ENCODE measurements at places on chromosomes 3 and 15. TPM values are rescaled to one million over a fixed set of nuclear protein-coding genes. Genes with fewer than 3 reads are reported as not detected.

- no peak for DNase-seq
These were observed 58.9 kb downstream of the ZNF621 start for GRCh38 chr3:40583691-40584090.

DNA sequence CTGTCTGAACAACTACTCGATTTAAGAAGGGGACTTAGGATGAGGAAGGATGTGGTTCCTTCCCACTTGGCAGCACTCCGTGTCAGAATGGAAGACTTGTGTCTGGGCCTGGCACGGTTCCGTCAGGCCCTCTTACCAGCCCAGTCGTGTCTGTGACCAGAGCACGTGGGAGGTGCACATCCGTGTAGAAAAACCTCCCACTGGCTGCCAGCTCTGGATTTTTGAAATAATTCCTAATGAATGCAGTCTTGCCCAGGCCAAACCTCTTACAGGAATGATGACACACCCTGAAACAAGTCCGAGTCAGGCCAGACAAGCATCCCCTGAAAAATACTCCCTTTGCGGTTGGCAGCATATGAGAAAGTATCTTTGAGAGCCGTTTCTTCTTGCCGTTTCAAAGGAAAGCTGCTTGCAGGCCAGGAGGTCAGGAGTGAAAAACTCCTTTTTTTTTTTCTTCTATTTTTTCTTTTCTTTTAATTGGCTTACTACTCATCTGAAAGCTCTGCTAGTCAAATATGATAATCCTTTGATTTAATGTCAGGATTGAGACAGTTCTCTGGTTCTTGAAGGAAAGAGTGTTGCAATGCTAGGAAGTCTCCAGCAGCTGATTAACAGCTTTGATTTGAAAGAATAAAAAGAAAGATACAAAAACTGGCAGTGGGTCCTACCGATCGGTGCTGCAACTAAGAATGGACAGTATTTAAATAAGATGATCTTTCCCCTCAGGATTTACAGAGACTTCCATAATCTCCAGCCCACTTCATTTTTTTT lies 19.8 kb downstream of the IL1RAP start:
- DNase-seq: peak; percentile 90

- no peak for DNase-seq
These were observed 5.1 kb downstream of the SLC51B start for GRCh38 chr15:65050270-65050669.

GRCh38 chr15:78006567-78007205 lies 70.8 kb downstream of the TBC1D2B start:
- peak; percentile 59 for DNase-seq

GRCh38 chr15:69854001-69854400 lies 243.7 kb downstream of the TLE3 start:
- peak; percentile 35 for DNase-seq

DNA sequence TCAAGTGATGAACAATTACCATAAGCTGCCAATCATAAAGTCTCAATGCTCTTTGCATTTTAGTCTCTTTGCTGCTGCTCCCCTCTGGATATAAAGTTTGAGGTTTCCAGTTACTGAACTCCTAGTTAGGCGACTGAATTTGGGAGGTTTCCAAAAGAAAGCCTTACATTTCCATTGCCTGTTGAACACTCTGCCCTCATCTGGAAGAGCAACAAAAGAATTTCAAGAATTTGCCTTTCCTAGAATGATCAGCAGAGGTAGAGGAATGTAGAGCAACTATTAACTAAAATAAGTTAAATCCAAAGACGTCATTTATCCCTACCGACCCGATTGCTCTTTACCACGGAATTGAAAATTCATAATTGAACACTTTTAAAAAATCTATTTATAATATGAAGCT lies 53.4 kb upstream of the PRICKLE2 start:
- DNase-seq: no peak

DNA sequence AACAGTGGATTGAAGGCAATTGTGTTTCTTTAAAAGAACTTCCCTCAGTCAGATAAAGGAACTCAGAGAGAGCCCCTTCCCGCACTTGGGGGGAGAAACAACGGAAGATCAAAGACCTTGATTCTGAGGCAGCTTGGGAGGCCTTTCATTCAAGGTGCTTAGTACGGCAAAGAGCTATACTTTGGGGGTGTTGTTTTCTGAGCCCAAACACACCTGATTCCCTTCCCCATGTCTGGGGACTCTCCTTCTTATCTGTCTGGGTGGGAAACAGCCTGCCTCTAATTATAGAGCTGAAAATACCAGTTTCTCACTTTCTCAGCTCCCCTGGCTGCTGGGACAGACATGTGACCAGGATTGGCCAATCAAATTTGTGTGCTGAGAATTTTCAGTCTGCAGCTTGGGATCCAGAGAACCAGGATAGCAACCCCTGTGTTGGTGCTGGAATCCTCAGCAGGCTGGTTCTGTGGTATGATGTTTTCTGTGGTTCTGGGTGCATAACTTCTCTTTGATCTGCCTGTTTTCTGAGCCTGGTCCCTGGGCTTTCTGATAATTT lies 19.4 kb upstream of the IQCF6 start:
- no peak for DNase-seq

DNA sequence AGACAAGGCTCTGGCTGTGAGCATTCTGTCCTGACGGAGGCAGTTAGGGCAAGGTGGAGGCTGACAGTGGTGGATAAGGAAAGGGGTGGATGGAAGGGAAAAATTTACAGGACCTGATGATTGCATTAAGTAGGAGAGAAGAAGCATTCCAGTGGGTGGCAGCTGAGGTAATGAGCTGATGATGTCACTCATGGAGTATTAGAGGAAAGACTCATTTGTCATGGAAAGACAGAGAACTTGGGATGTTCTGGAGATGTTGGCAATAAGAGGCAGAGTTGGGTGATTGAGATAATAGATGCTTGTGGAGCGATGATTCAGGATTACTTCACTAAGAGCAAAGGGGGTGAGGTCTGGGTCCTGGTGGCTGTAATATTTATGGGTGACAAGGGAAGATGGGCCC lies 63.6 kb upstream of the SCN5A start:
- DNase-seq: no peak

- no peak for DNase-seq
These were observed 48.5 kb upstream of the TSPAN3 start for GRCh38 chr15:77119446-77119845.

GRCh38 chr3:82475306-82475705 lies 713.9 kb upstream of the GBE1 start:
- no peak for DNase-seq

- peak; percentile 6 for DNase-seq
These were observed 17.4 kb downstream of the PARP14 start for GRCh38 chr3:122697952-122698620.

DNA sequence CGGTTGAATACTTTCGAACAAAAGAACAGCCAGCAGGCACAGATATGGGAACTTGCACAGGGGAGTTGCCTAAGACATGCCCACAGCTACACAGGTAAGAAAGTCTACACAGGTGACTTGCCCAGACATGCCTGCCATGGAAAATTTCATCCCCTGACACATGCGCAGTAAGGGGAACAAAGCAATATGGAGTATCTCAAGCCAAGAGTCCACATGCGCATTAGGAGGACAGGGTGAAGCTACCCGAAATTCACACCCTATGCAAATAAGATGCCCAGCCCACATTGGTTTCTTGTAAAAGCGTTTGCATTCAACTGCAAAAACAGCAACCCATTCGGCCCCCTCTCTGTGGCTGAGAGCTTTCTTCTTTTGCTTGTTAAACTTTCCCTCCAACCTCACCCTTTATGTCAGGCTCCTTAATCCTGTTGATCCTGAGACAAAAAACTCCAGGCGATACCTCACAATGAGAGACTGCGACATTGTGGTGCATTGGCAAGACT lies 49.3 kb upstream of the TRPM1 start:
- DNase-seq: no peak

DNA sequence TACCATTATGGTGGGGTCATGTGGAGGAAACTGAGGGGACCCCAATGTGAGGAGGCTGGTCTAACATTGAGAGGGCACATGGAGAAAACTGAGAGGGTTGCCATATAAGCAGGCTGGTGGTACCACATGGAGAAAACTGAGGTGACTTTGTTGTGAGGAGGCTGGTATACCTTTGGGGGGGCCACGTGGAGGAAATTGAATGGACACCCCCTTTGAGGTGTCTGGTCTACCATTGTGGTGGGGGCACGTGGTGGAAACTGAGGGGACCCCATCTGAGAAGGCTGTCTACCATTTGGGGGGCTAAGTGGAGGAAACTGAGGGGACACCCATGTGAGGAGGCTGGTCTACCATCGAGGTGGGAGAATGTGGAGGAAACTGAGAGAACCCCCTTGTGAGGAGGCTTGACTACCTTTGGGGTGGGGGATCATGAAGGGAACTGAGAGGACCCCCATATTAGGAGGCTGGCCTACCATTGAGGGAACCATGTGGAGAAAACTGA lies 163.8 kb downstream of the FBLN2 start:
- DNase-seq: no peak

DNA sequence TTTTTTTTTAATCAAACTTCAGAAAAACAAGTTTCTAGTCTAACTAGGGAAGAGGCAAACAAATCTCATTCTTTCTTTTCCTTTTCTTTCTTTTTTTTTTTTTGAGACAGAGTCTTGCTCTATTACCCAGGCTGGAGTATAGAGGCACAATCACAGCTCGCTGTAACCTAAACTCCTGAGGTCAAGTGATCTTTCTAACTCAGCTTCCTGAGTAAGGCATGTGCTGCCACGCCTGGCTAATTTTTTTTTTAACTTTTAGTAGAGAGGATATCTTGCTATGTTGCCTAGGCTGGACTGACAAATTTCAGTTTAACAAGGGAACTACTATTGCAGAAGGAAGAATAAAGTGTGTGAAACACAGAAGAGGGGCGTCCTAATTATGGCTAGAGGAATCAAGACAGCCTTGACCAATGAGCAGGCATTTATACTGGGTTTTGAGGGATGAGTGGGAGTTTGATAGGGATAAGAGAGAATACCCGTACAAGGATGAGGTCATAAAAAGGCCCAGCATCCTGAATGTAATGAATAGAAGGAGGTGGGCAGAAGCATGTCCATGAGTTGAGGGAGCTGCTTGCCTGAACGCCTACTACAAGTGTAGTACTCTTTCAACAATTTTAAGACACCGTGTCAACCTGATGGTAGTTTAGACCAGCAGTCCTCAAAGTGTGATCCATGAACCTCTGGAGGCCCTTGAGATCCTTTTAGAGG lies 6.7 kb upstream of the ZFAND6 start:
- no peak for DNase-seq

GRCh38 chr3:78281381-78281780 lies 1241.5 kb downstream of the ROBO2 start:
- no peak for DNase-seq

GRCh38 chr3:189710620-189711402 lies 79.6 kb downstream of the TP63 start:
- DNase-seq: peak; percentile 99

DNA sequence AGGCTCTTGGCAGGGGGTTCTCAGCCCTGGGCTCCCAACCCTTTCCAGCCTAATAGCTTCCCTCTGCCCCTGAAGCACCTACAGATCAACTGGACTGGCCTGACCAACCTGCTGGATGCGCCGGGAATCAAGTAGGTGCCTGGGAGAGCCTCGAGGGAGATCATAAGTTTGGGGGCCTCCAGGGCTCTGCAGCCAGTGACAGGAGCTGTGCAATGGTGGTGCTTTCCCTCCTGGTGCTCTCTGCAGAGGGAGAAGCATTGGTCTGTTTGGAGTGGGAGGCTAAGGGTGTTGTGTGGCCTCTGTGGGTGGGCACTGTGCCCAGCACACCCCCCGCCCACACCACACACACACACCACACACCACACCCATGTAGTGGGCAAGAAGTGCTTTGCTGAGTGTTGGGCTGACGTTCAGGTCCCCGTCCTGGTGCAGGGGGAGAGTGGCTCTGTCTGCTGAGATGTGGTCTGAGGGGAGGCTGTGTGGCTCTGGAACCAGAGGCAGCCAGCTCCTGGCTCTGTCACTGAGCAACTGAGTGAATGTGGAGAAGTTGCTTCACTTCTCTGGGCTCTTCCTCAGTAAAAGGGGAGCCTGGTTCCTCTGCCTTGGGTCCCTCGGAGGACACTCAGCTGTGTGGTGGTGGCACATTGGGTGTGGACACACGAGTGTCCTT lies 26.3 kb downstream of the ESYT3 start:
- DNase-seq: no peak

GRCh38 chr3:124442463-124442862 lies 287.8 kb upstream of the UMPS start:
- DNase-seq: no peak

GRCh38 chr3:187565701-187566100 lies 104.5 kb downstream of the SST start:
- no peak for DNase-seq

DNA sequence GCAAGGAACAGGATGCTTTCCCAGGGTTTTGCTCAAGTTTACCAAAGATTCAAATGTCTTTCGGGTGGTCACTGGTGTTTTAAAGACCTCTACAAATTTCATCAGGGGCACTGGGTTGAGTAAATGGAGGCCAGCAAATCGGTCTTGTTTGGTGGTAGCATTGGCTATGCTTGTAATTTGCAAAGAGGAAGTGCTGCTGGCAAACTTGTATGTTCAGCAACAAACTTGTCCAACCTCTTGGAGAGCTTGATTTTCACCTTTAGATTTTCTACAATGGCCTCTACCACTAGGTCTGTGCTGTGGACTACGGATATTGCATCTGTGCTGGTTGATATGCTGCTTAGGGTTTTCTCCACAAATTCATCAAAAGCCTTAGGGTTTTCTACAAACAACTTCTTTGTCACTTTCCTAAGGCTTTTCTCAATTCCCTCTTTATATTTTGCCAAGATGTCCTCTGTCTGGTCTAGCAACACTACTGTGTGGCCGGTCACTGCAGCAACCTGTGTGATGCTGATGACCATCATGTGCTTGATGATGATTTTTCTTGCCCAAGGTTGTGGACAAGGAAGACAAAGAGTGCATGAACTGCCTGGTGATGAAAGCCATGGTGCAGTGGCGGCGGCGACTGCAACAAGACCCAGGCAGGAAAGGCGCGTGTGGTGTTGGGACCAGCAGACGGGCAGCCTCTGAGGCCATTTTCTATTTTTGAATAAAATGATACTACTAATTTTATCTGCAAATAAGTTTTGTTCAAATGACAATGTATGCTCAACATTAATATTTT lies 50.8 kb downstream of the RFX7 start:
- no peak for DNase-seq

- no peak for DNase-seq
These were observed 86.9 kb upstream of the C15orf39 start for GRCh38 chr15:75114796-75115195.

GRCh38 chr15:78120523-78120922 lies 10.7 kb downstream of the CIB2 start:
- DNase-seq: no peak

Gene LPCAT4
- total RNA-seq: 10.8 TPM

Gene FEZF2
- not detected for total RNA-seq

Gene SEC11A
- total RNA-seq: 303 TPM

Gene GATM
- total RNA-seq: 319 TPM

Gene LDHAL6B
- total RNA-seq: not detected

Gene SNAPC5
- total RNA-seq: 37.7 TPM

Gene CX3CR1
- 1.5 TPM for total RNA-seq

Gene AADAC
- 0.35 TPM for total RNA-seq

Gene GPR87
- total RNA-seq: not detected

Gene FETUB
- 0.04 TPM for total RNA-seq

Gene TNNC1
- total RNA-seq: 608 TPM

Gene P2RY14
- 1.5 TPM for total RNA-seq

Gene ITPKA
- total RNA-seq: 0.35 TPM

Gene ROBO2
- 7.2 TPM for total RNA-seq

Gene PLCD1
- total RNA-seq: 14.0 TPM

Gene AMOTL2
- total RNA-seq: 52.6 TPM

Measured in muscle of leg (tissue), 16 donors.